ENCODE measurements at places on chromosomes 7 and 10. TPM values are rescaled to one million over a fixed set of nuclear protein-coding genes. Genes with fewer than 3 reads are reported as not detected.

Gene CLEC2L
- not detected for total RNA-seq

- DNase-seq, result peak; percentile 31
These were observed 102.0 kb upstream of the DKK1 start for GRCh38 chr10:52212062-52212461.

Gene STRIP2
- 16.8 TPM for total RNA-seq

GRCh38 chr10:59901470-59901869 is 4.9 kb downstream of the CCDC6 start:
- DNase-seq, result no peak

GRCh38 chr7:84336303-84336702 is 141.7 kb upstream of the SEMA3A start:
- DNase-seq, result peak; percentile 39

Gene CCDC172
- not detected for total RNA-seq

- DNase-seq, result no peak
These were observed 397.7 kb downstream of the CNTNAP2 start for GRCh38 chr7:146514304-146514703.

Gene PTN
- 85.1 TPM for total RNA-seq

DNA sequence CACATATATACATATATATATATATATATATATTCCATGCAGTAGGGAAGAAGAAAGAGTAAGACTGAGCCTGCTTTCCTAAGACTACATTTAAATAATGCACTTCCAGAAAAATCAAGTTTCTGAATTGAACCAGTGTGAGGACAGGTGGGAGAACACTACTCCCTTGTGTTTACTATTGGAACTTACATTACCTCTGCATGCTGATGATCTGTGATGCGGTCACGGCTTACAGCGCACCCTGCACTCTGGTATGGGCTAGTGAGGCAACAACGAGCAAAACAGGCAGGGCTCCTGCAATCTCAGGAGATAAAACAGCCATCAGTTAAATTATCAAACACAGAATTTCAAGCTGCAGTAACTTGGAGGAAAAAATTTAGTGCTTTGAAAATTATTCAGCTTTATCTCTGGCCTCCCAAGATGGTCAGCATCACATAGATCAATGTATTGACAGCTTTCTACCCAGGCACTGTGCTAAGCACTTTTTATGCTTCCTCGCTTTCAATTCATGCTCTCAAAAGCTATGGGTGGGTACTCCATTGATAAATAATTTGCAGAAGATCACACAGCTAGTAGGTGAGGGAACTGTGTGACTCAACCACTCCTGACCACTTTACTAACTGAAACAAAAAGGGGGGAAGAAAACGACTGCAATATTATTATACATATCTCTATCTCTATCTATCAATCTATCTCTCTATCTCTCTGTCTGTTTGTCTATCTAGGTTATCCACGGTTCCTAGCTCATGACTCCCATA is 20.5 kb upstream of the SLC16A12 start:
- no peak for DNase-seq

- DNase-seq, result no peak
These were observed 117.3 kb upstream of the TBX20 start for GRCh38 chr7:35371221-35371620.

- DNase-seq, result no peak
These were observed 6.3 kb upstream of the OPN4 start for GRCh38 chr10:86647773-86648703.

GRCh38 chr7:37901890-37902524 is 14.6 kb downstream of the SFRP4 start:
- DNase-seq, result peak; percentile 60

Gene TFEC
- total RNA-seq, result 1.5 TPM

DNA sequence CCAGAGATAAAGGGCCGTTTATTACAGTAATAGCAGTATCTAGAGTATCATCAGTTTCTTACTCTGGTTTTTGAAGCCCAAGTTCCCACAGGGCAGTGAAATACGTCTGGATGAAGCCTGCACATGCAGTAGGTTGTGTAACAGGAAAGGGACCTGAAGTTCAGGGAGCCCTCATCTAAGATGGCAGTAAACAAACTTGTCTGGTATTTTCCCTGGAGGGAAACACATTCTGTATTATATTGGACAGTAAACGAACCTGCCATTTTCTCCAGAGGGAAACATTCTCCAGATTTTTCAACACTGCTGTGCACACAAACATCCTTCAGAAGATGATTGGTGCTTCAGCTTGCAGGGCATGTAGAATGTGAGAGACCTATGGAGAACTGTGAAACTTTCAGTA is 189.9 kb downstream of the TFEC start:
- no peak for DNase-seq

DNA sequence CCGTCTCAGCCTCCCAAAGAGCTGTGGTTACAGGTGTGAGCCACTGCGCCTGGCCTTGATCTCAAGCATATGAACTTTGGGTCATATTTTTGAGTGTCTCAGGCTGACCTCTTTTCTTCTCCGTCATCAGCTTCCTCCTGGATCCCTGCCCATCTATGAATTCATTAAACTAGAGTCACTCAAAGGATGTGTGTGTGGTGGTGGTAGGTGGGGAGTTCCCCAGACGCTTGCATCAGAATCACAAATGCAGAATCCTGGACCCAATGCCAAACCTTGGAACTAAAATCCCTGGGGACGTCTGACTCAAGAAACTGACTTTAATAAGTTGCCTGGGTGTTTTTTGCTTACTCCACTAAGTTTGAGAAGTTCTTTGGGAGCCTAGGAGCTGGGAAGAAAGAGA is 6.7 kb upstream of the CREB5 start:
- DNase-seq, result no peak

Gene AVPI1
- 12.6 TPM for total RNA-seq

DNA sequence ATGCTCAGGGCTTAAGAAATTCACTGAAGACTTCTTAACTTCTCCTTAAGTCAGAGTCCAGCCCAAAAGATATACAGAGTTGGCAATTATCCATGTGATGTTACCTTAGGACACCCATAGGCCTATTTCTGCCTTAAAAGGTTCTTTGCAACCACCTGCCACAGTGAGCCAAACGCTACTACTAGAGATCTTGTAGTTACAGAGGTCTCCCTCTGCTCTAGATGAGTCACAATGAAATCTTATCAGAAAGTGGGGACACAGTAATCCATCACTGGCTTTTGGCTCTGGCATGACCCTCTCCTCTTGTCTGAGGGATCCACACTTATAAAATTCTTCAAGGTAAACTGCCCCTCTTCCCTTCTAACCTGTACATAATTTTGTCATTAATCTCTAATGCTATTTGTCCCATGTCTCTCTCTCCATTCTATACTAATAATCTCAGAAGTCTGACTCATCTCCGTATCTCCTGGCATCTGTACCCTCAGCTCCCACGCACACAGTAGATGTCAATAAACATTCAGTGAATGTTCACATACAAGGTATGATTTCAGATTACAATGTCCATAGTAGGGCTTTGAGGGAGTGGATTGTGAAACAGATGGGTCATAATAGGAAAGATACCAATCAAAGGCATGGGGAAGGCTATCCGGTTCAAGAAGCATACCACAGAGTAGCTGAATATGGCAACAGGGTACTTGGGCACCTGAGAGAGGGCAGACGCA is 112.1 kb downstream of the SGMS1 start:
- no peak for DNase-seq

DNA sequence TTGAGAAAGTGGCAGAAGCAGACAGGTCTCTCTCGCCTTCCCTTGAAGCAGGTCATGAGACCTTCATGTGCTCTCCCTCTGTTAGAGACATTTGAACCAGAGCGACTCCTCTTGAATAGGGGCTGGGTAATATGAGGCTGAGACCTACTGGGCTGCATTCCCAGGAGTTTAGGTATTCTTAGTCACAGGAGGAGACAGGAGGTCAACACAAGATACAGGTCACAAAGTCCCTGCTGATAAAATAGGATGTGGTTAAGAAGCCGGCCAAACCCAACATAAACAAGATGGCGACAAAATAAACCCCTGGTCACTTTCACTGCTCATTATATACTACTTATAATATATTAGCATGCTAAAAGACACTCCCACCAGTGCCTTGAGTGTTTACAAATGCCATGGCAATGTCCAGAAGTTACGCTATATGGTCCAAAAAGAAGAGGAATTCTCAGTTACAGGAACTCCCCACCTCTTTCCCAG is 43.5 kb upstream of the MSRB2 start:
- no peak for DNase-seq

Gene GRM8
- total RNA-seq, result 0.41 TPM

Gene CPN1
- total RNA-seq, result not detected

GRCh38 chr7:115864082-115864481 is 166.5 kb downstream of the TFEC start:
- DNase-seq, result no peak

- no peak for DNase-seq
These were observed 366.2 kb downstream of the PCDH15 start for GRCh38 chr10:54434782-54435181.

- DNase-seq, result no peak
These were observed 29.2 kb downstream of the PANK1 start for GRCh38 chr10:89615824-89616223.

Gene CALML3
- 9.4 TPM for total RNA-seq

Gene CUBN
- total RNA-seq, result 3.5 TPM

Gene SLC39A12
- total RNA-seq, result not detected

GRCh38 chr10:60426425-60426824 is 36.8 kb upstream of the ANK3 start:
- no peak for DNase-seq

Gene ADCYAP1R1
- 8.3 TPM for total RNA-seq

DNA sequence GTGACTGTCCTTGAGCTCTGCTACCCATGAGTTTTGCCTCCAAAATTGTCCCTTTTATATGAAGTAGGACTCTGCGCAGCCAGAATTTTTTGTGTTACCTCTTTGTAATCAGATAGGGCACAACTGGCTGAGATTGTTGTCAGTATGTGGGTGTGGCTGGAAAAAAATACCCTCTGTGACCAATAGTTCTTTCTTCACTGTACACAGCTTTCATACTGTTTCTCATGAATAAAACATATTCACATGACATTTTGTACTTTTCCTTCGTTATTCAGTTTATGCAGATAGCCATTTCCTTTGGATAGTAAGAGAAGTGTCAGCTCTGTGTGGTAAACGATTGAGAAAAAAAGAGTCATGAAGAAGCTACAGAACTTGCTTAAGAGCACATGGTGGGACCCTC is 49.6 kb upstream of the WNT8B start:
- DNase-seq, result no peak

GRCh38 chr7:122692769-122693309 is 6.1 kb downstream of the RNF133 start:
- no peak for DNase-seq

DNA sequence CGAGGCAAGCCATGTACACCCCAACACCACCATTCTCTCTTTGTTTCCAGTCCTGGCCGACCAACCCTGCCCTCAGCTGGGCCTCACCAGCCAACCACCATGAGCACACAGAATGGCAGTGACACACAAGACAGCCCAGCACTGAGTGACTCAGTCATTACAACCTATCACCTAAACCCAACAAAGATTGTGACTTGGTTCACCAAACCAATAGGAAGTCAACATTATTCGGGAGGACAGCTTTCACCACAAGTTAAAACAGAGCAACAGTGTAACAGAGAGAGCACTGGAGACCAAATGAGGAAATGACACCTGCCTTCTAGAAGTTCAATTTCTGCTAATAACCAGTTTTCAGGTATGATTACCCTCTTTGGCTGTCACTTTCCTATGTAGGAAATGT is 72.1 kb downstream of the DNMBP start:
- DNase-seq, result no peak

DNA sequence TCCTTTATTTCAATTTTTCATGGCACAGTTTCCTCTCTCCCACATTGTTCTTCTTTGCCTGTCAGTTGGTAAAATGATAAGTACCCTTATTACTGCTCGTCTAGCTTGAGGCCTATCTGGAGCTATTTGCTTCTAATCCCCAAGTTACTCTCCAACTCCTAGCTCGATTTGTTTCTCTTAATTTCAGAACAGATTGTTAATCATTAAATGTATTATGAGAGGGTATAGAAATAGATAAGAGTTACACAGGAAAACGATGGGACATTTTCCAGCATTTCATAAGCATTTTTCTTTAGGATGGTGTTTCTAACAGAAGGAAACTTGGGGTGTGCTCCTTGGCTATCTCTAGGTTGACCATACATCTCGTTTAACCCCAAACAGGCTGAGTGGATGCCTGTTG is 540.5 kb upstream of the FZD8 start:
- no peak for DNase-seq

- peak; percentile 53 for DNase-seq
These were observed 4.1 kb upstream of the OIT3 start for GRCh38 chr10:72889391-72889831.

DNA sequence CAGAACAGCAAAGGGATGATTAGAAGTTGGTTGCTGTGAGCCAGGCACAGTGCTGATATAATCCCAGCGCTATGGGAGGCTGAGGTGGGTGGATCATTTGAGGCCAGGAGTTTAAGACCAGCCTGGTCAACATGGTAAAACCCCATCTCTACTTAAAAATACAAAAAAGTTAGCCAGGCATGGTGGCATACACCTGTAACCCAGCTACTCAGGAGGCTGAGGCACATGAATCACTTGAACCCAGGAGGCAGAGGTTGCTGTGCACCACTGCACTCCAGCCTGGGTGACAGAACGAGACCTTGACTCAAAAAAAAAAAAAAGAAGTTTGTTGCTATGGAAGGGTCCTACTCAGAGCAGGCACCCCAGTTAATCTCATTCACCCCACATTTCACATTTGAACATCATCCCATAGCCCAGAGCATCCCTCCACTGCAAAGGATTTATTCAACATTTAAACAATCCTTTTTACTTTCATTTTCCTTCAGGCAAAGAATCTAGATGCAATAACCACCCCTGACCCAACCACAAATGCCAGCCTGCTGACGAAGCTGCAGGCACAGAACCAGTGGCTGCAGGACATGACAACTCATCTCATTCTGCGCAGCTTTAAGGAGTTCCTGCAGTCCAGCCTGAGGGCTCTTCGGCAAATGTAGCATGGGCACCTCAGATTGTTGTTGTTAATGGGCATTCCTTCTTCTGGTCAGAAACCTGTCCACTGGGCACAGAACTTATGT is 4.1 kb downstream of the IL6 start:
- DNase-seq, result no peak

- no peak for DNase-seq
These were observed 35.2 kb downstream of the CYP17A1 start for GRCh38 chr10:102801978-102802377.

GRCh38 chr10:62442894-62443669 is 68.9 kb downstream of the ZNF365 start:
- no peak for DNase-seq

- DNase-seq, result no peak
These were observed 250.1 kb upstream of the MBL2 start for GRCh38 chr10:53022611-53023088.

Gene KAZALD1
- 20.5 TPM for total RNA-seq

- no peak for DNase-seq
These were observed 4.4 kb downstream of the BICC1 start for GRCh38 chr10:58517081-58517480.

Gene UPK3BL2
- total RNA-seq, result 20.6 TPM

Gene STK17A
- 22.6 TPM for total RNA-seq

Gene NXPH1
- total RNA-seq, result not detected

Data from tongue (tissue), 3 donors.